NCI-H82 (cell line): ENCODE measurements at places on chromosomes 7 and 10.

GRCh38 chr7:80095545-80095944 lies 39.1 kb upstream of the GNAI1 start:
- DNase-seq = no peak

DNA sequence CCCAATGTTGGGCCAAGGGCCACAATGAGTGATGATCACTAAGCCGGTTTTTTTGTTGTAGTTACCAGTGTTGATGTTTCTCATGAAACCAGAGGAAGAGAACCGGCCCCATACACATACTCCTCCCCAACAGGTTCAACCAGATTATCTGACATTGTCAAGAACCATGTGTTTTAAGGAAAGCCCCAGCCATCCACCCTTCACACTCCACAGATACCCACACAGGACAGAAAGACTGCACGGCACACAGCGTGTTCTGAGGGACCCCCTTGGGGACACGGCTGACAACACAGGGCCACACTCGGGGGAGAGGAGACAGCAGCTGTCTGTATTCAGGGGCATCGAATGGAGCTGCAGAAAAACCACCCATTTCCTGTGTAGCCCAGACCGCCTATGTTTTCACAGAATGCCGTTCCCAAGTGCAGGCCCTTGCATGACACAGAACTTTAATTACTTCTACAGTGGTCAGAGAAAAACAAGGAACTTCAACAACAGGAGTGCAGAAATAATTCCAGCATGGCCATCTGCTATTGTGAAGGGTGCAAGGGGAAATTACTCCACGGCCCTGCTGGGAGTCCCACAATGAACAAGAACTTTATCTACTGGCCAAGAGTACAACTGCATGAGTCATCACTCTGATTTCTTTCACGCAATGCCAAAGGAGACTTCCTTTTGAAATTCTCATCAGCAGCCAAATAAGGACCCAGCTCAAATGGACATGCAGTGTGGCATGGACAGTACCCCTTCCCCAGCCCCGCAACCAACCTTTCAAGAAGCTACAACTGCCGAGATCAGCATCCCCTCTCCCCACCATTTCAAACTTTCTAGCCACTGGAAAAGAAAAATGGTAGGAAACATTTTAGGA lies 2.3 kb downstream of the KLF6 start:
- peak; percentile 17 for DNase-seq

DNA sequence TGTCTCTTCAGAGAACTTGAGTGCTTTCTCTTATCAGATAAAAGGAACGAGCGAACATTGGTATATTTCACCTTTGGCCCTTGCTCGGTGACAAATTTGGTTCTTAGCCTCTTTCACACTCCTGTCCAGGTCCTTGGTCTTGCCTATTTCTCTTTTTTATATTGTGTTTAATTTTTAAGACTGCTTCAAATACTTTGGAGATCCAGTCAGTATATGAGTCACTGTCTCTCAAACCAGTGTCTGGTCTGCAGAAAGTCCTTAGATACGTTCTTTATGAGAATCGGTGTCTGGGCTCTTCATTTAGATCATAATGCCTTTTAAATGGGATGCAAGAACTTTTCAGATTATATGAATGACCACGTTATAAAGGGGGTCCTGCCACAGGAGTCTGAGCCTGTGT lies 55.0 kb downstream of the PIK3AP1 start:
- DNase-seq = no peak

DNA sequence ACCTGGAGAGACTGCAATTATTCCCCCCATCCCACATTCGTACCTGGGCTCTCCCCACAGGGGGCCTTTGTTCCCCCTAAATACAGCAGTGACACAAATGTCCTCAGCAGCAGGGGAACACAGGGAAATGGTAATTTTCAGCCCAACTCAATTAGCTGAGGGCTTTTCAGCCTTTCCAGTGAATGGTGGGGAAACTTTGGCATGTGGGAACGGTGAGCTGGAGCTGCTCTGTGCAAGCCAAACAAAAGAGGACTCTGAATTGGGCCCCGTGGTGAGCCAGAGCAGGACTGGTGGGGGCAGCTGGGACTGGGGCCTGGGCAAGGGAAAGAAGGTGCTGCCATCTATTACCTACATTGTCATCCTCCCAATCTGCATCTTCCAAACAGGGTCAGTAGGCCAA lies 51.0 kb downstream of the FBXW4 start:
- DNase-seq = no peak

DNA sequence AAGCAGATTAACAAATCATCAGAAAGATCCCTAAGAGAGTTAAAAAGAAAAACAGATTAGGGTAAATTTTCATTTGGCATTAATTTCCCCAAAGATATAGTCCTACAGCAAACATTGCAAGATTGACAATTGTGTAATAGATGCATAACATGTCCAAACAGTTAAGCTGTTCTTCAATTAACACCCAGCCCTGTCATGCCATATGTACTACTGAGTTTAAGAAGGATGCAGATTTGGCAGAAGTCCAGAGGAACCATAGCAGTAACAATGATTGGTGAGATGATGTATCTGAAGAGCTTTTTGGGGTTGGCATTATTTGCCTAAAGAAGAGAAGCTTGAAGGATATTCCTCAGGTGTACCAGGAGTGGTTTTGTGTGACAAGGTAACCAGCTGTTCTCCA lies 287.6 kb downstream of the LRMDA start:
- DNase-seq = peak; percentile 68

- DNase-seq = no peak
Measured at GRCh38 chr10:60171436-60172013, 218.2 kb downstream of the ANK3 start.

DNA sequence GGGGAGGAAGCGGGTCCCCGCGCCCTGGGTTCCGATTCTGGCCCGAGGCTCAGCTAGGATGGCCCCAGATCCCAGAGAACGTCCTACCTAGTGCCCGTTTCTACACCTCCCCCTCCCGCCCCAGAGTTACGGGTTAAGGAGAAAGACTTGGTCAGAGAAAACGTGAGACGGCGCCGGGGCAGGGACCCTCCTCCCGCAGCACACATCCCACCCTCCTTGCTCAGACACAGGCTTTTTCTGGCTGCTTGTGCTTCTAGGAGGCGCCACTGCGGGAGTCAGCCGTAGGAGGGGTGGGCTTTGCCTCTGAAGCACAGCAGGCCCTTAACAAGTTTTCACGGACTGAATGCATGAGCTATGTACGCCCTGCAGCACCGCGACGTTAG lies 104.9 kb upstream of the LEP start:
- DNase-seq = peak; percentile 61

DNA sequence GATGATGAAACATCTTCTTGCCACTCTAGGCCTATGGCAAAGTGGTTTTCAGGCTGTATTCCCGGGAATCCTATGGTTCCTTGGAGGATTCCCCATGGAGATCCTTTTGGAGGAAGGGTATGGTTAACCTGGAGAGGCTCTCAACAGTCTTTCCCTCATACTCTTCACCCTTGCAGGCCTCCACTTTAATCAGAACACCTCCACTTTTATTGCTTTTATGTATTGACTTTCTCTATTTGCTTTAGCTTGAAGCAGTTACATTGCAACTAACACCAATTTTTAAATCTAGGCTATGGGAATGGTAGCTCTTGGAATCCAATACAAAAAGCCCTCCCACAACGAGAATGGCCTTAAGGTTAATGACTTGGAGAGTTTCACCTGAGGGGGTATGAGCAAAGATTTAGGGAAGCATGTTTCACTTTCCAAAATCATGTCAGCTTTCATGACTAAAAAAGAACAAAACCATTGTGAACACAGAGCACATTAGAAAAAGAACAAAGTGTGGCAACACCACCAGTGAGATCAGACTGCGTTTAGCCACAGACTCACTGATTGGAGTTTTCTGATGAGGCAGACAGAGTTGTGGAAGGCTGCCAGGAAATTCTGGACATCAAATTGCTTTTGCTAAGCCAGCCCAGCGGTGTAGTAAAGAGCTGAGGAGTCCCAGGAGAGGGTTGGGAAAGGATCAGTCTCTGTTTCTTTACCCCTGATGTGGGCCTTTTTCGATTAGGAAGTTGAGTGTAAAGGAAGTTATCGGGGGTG lies 130.4 kb upstream of the BMPER start:
- no peak for DNase-seq

DNA sequence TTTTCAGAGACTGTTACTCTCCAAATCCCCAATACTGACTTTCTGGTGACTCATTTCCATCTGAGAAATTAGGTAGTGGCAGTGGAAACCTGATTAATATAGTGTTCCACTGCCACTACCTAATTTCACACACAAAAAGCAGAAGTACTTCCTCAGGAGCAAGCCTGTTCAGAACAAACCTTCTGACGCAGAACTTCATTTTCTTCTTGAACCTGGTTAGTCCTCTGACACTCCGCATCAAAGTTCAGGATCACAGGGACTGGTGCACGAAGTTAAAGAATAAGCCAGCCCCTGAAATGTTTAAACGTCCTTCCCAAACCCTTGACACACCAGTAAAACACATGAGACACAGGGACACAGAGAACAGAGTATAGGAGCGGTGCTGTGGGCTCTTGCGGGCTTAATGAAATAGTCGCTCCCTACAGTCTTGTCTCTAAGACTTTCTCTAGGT lies 4.4 kb downstream of the WDR91 start:
- DNase-seq = no peak

- DNase-seq = peak; percentile 68
Measured at GRCh38 chr10:60290558-60290957, 99.1 kb downstream of the ANK3 start.

GRCh38 chr10:88744002-88744401 lies 15.8 kb upstream of the LIPN start:
- no peak for DNase-seq

- no peak for DNase-seq
Measured at GRCh38 chr7:42552227-42552626, 315.2 kb upstream of the GLI3 start.

DNA sequence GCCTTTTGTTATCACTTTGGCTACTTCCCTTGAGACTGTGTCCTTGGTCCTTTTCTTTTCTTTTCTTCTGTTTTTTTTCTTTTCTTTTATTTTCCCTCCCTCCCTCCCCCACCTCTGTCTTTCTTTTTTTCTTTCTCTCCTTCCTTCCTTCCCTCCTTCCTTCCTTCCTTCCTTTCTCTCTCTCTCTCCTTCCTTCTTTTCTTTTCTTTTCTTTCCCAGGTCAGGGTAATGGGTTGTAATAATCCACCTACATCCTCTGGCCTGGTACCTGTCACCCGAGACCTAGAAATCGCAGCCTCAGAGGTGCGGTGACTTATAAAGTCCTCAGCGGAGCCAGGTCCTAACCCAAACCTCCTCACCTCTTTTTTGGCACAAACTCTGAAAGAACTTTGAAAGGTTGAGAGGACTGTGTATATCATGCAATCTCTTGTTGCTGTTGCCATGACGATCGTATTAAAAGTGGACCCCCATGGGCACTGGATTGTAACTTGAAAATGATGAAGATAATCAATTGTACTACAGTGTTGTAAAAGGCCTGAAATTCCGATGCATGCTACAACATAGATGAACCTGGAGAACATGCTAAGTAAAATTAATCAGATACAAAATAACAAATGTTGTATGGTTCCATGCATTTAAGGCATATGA lies 140.7 kb upstream of the AGK start:
- no peak for DNase-seq

DNA sequence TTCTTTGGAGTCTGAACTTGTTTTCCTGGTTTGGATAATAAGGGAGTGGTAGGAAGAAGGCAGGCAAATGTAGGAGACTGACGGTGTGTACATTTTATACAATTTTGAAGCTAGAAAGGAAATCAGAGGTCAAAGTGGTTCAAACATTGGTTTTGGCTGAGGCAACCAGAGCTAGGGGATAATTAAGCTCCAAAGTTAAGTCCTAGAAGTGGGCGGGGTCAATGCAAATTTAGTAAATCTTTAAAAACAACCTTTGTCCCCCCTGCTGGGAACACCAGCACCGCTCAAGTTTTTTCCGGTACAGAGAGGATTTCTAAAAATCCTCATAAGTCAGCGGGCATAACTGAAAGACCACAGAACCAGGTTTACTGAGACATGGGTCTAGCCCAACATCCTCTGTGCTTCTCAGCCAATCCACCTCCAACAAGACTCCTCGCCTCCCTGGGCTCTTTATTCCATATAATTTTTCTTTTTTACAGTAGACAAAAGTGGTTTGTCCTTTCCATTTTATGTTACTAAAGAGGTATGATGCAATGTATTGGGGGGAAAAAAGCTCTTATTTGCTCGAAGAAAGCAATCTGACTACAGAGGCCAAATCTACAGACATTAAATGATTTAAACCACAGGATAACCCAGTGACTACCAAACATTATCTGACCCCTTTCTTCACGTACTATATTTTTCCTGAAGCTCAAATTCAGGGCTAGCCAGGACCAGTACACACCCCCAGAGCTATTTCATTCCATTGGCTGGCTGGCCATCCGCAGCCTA lies 1.6 kb downstream of the GLUD1 start:
- DNase-seq = peak; percentile 74

GRCh38 chr7:133052401-133052756 lies 29.5 kb downstream of the CHCHD3 start:
- no peak for DNase-seq

- DNase-seq = no peak
Measured at GRCh38 chr7:47525066-47525623, 56.8 kb downstream of the TNS3 start.

DNA sequence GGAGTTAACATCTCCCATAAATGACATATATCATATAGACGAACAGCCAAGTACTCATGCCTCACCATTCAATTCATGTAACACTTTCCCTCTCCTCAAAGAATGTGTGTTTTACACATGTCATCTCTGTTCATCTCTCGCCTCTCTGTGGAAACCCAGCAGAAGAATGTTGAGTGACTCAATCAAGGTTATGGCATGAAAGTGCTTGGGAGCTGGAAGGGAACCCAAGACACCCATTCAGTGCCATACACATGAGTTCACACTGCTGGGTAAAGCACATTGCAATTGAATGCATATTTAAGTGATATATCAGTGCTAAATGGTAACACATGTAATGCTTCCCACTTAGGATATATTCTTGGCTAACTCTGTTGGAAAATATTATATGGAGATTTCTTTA lies 322.9 kb downstream of the PTEN start:
- DNase-seq = no peak

DNA sequence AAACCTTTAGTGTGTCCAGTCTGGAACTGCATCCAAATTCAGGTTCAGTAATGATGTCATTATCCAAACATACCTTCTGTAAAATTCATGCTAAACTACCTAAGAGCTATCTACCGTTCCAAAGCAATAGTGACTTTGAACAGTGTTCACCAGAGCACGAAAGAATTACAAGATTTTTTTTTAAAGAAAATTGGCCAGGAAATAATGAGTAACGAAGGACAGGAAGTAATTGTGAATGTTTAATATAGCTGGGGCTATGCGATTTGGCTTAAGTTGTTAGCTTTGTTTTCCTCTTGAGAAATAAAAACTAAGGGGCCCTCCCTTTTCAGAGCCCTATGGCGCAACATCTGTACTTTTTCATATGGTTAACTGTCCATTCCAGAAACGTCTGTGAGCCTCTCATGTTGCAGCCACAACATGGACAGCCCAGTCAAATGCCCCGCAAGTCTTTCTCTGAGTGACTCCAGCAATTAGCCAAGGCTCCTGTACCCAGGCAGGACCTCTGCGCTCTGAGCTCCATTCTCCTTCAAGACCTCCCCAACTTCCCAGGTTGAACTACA lies 694 bp upstream of the FAS start:
- DNase-seq = no peak

DNA sequence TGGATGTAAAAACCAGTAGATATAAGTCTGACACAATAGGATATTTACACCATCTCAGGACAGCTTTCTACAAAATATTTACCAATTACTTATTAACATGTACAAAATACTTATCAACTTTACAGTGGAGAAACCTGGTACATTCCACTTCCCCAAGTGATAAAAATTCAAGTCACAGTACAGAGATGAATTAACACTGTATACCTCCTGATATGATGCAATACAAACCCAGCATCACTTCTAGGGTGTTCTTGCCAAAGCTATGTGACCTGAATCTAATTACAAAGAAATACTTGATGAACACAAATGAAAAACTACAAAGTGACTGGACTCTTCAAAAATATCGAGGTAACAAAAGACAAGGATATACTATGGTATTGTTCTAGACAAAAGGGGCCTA lies 156.4 kb upstream of the FGFR2 start:
- no peak for DNase-seq
